ENCODE measurements at places on chromosomes 5 and 9. TPM values are rescaled to one million over a fixed set of nuclear protein-coding genes. Genes with fewer than 3 reads are reported as not detected.

PRDM9 gene
- total RNA-seq = not detected

- no peak overlapping the region for H3K27ac ChIP-seq
- no peaks in the 10 kb centered on the region for H3K4me1 ChIP-seq
- H3K4me3 ChIP-seq = no peak overlapping the region
- H3K27me3 ChIP-seq = no peaks in the 10 kb centered on the region
- no peaks in the 10 kb centered on the region for H3K36me3 ChIP-seq
- no peak for DNase-seq
Measured at GRCh38 chr5:160293901-160294561, 18.3 kb downstream of the CCNJL start.

GRCh38 chr5:124923131-124923530 lies 176.7 kb upstream of the ZNF608 start:
- DNase-seq = peak; percentile 32
- peak overlapping the region; percentile 62 for H3K27ac ChIP-seq
- no peak overlapping the region for H3K4me3 ChIP-seq
- peaks cover 8% of the 10 kb centered on the region for H3K4me1 ChIP-seq

GRCh38 chr9:75148561-75148960 lies 60.2 kb downstream of the OSTF1 start:
- peaks cover 13% of the 10 kb centered on the region for H3K4me1 ChIP-seq
- no peak overlapping the region for H3K4me3 ChIP-seq
- DNase-seq = no peak
- H3K27me3 ChIP-seq = no peaks in the 10 kb centered on the region
- peak overlapping the region; percentile 4 for H3K27ac ChIP-seq

DNA sequence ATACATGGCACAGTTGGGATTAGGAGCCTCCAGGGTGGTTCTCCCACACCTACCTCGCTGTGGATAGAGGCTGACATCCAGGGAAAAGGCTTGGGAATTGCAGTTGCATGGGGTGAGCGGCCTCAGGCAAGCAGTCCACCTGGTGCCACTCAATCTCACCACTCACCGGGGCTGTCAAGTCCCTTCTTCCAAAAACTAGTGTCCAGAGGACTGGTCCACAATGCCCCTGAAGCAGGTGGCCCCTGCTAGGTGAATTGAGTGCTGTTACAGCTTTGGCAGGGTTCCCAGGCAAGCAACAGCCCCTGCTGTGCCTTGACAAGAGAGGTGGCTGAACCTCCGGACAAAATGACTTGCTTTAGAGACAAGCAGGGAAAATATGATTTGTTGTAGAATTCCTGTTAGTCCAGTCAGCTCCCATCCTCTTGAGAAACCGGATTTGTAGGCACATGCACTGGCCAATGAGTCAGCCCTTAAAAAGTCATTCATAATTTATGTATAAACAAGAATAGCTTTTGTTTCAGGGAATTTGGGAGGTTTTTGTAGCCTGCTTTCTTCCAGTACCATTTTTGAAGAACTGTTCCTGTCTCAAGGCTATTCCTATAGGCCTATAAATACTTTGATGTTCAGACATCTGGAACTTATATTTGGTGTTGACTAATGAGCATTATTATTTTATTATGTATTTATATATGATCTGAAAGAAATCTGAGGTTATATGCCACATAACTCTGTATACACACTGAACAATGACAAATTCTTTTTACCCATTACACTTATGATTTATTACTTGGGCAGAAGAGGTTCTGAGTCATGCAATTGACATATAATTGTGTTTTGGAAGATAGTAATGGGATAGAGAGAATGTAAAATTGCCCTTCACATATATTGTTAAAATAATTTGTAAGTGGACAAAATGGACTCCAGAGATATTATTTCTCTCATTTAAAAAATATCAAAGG lies 411.1 kb downstream of the ACTL7B start:
- no peak for DNase-seq
- peak overlapping the region; percentile 94 for H3K27ac ChIP-seq
- H3K27me3 ChIP-seq = no peaks in the 10 kb centered on the region
- peak overlapping the region; percentile 28 for H3K4me3 ChIP-seq
- no peaks in the 10 kb centered on the region for H3K36me3 ChIP-seq

DNA sequence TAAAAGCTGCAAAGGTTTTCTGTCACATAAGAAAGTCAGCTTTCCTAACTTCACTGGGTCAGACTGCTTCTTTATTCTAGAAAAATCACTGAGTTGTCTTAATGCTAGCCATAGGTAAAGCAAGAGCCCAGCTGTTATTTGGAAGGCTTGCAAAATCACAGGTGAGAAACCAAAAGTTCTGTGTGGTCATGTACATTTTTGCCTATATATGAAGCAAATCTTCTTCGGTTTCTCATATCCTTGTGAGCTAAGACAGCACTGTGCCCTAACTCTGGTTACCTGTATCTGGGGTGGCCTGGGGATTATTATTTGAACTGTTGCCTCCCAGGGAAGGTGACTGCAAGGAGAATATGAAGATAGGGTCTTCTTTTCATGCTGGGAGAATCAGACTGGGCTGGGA lies 444.9 kb upstream of the CLINT1 start:
- DNase-seq = no peak
- H3K4me1 ChIP-seq = no peaks in the 10 kb centered on the region
- no peaks in the 10 kb centered on the region for H3K36me3 ChIP-seq

DNA sequence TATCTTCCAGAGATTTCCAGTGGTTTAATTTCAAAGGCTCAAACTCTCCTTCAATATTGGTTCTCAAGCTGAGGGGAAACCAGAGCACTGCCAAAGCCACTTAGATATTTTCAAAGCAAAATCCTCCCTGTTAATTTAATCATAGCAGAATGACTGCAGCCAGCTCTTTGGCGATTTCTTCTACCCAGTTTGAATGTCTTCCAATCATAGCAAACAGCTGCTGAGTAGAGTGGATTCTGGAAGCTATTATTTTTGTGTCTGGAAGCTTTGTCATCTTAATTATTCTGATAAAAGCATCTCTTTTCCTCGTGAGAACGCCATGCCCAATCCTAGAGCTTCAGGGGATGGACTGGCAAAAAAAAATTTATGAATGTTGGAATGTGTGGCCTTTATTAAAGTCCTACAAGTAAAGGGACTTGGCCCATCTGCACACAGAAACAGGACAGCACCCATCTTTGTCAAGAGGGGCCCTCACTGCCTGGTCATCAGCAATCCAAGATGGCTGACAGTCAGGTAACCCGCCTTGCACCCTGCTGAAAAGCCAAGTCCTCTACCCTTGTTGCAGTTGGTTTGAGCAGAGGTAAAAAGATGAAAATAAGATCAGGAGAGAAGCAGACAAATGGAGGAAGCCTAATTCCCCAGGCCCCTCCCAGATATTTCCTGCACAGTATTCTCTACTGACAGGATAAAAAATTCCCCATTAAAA lies 125.1 kb downstream of the SUSD1 start:
- H3K27me3 ChIP-seq = no peaks in the 10 kb centered on the region
- DNase-seq = no peak
- no peaks in the 10 kb centered on the region for H3K4me1 ChIP-seq
- no peaks in the 10 kb centered on the region for H3K36me3 ChIP-seq

Measured in tibial nerve (tissue), 4 donors.